ENCODE measurements at places on chromosomes 2 and 18. TPM values are rescaled to one million over a fixed set of nuclear protein-coding genes. Genes with fewer than 3 reads are reported as not detected.

DNA sequence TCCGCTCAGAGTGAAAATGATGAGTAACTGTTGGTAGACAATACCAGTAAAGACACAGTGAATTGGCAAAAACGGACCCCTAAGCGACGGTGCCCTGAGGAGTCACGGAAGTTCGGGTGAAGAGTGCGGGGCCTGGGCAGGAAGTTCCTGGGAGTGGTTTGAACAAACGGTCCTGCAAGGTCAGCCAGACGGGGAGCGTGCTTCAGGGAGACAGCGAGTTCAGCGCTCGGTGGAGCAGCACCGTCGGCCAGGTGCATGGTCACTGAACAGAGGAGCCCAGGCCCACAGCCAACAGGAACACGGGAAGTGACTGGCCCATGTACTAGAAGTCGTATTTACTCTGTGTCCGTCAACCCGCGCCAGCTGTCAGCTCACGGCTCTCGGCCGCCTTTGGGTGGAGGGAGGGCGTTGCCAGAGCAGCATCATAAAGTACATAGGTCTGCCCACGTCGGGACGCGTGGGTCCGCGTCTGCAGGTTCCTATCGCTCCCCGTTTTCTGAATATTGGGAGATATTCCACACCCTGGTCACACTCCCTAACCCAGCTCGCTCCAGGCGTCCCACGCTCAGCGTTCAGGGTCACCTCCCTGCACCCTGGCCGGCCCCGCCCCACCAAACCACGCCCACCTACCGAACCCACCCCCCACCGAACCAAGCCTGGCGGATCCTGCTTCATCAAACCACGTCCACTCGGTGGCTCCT, 75.6 kb upstream of the UXS1 start:
- DNase-seq: peak; percentile 60
- H3K27ac ChIP-seq: no peak overlapping the region
- peaks cover 39% of the 10 kb centered on the region for H3K4me1 ChIP-seq

- no peak overlapping the region for H3K27ac ChIP-seq
- H3K4me3 ChIP-seq: no peak overlapping the region
- no peak for DNase-seq
- H3K27me3 ChIP-seq: peaks cover 10% of the 10 kb centered on the region
These were observed 126.3 kb downstream of the ALPK2 start for GRCh38 chr18:58502628-58503027.

DNA sequence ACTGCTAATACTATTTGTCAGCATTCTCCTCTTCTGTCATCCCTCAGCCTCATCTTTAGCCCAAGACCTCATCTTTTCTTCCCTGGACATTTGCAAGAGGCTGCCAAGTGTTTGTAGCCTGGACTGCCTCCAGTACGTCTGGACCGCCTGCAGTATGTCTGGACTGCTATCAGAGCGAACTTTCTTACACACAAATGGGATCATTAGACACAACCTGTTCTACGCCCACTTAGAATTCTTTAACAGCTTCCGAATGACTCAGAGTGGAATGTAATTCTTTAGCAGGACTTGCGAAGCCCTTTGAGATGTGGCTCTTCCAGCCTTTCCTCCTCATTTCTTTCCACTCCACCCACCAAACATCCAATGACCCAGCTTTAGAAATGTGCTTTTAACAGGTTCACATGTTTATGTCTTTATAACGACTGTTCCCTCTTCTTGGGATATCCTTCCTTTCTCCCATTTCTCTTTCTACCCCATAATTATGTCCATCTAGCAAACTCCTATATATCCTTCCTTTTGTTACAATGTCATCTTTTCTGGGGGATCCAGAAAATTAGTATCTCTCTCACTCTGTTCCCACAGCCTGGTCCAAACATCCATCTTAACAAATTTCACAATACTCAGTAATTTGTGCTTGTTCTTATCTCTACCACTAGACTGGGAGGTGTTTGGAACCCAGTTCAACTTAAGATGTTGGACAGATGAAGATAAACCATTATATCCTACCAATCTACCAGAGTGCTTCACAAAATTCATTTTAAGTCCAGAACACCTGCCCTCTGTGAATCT, 171.3 kb upstream of the PGAP1 start:
- H3K36me3 ChIP-seq: peaks cover 48% of the 10 kb centered on the region
- no peak overlapping the region for H3K27ac ChIP-seq
- H3K4me1 ChIP-seq: peaks cover 6% of the 10 kb centered on the region
- no peaks in the 10 kb centered on the region for H3K27me3 ChIP-seq
- H3K4me3 ChIP-seq: no peak overlapping the region

GRCh38 chr18:56107821-56108477, 520.0 kb upstream of the TCF4 start:
- DNase-seq: no peak
- no peaks in the 10 kb centered on the region for H3K27me3 ChIP-seq
- no peak overlapping the region for H3K4me3 ChIP-seq

DNA sequence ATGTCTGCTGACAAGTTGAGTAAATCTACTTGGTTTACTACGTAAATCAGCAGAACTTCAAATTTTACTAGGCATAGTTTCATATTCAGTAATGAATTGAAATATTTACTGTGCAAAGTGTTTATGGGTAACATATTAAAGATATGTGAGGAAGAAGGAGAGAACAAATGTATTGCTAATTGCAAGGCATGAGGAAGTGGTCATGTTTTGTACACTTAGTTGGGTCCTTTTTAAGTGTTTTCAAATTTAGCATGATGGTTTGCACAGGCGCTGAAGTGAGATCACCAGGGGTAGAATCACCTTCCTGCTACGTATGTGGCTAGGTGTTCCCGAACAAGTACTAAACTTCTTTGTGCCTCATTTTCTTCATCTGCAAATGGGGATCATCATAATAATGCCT, 1534.4 kb downstream of the LRP1B start:
- H3K36me3 ChIP-seq: no peaks in the 10 kb centered on the region
- H3K4me3 ChIP-seq: no peak overlapping the region
- no peak for DNase-seq
- H3K27me3 ChIP-seq: no peaks in the 10 kb centered on the region
- H3K27ac ChIP-seq: no peak overlapping the region
- no peaks in the 10 kb centered on the region for H3K4me1 ChIP-seq

POLE4 gene
- 45.7 TPM for total RNA-seq

CFAP65 gene
- total RNA-seq: not detected

DNA sequence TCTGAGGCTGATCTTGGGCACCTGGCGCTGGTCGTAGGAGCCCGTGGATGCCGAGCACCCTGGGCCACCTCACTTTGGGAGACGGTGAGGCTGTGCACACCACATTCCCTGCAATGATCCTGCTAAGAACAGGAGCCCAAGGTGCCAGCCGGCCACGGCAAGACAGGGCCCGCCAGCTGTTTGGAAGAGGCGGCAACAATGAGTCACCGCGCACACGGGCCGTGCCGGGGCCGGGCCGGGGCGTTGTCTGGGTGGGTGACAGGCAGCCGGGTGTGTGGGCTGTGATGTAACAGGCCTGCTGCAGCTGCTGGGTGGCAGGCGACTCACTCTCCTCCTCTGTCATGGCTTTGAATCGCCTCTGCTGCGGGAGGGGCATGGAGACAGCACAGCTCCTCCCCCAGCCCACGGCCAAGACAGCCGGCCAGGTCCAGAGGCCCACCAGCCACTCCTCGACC, 49.7 kb upstream of the ODC1 start:
- peaks cover 14% of the 10 kb centered on the region for H3K4me1 ChIP-seq
- H3K27ac ChIP-seq: no peak overlapping the region
- H3K36me3 ChIP-seq: no peaks in the 10 kb centered on the region
- DNase-seq: peak; percentile 45
- H3K27me3 ChIP-seq: peaks cover 25% of the 10 kb centered on the region
- H3K4me3 ChIP-seq: no peak overlapping the region

- H3K27me3 ChIP-seq: peaks cover 37% of the 10 kb centered on the region
- no peak for DNase-seq
- no peak overlapping the region for H3K27ac ChIP-seq
- H3K36me3 ChIP-seq: no peaks in the 10 kb centered on the region
- no peak overlapping the region for H3K4me3 ChIP-seq
- H3K4me1 ChIP-seq: peaks cover 20% of the 10 kb centered on the region
These were observed 49.8 kb upstream of the ZBTB7C start for GRCh38 chr18:48459016-48459415.

DNA sequence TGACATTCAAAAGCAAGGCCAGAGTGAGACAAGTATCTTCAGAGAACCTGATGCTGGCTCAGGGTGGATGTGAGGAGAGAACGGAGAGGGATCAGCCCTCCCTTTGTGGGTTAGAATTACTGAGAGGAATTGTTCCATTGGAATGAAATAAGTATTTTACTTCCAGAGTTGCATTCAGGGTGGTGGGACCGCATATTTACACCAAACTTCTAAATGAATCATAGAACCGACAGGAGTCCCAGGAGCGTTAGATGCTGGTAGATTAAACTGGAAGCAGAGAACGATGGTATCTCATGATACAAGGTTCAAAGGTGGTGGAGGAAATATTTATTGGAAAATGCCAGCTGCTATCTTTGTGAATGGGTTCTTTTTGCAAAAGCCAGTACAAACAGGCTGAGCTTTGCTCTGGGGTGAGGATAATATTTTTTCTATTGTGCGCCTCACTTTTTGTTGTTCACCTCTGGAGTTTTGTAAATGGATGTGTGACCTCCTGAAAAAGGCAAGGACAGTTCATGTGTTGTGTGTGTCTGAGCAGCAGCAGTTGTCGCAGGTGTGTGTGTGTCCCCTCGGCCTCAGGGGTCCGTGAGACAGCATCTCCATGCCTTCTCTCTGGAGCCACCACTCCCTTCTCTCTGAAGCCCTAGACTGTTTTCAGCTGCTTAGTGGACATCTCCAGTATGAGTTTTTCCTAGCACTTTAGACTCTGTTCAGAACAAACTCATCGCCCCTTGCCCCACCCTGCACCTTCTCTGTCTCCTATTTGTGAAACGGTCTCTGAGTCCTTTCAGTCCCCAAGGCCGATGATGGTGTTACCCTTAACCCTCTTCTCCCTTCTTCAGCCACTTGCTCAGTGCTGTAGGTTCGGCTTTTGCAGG, 17.8 kb downstream of the MTCL1 start:
- no peak overlapping the region for H3K27ac ChIP-seq
- peaks cover 8% of the 10 kb centered on the region for H3K27me3 ChIP-seq
- peaks cover 1% of the 10 kb centered on the region for H3K4me1 ChIP-seq
- H3K36me3 ChIP-seq: no peaks in the 10 kb centered on the region
- no peak for DNase-seq

- no peaks in the 10 kb centered on the region for H3K27me3 ChIP-seq
- no peaks in the 10 kb centered on the region for H3K36me3 ChIP-seq
- no peak overlapping the region for H3K4me3 ChIP-seq
- no peak overlapping the region for H3K27ac ChIP-seq
- H3K4me1 ChIP-seq: no peaks in the 10 kb centered on the region
These were observed 1403.3 kb upstream of the DDX18 start for GRCh38 chr2:116411211-116411610.

GRCh38 chr2:70961648-70961994, 16.8 kb upstream of the ANKRD53 start:
- H3K27ac ChIP-seq: no peak overlapping the region
- no peaks in the 10 kb centered on the region for H3K36me3 ChIP-seq
- DNase-seq: no peak
- peaks cover 25% of the 10 kb centered on the region for H3K4me1 ChIP-seq
- H3K4me3 ChIP-seq: no peak overlapping the region
- peaks cover 17% of the 10 kb centered on the region for H3K27me3 ChIP-seq

- H3K27ac ChIP-seq: no peak overlapping the region
- H3K4me1 ChIP-seq: peaks cover 25% of the 10 kb centered on the region
- no peaks in the 10 kb centered on the region for H3K36me3 ChIP-seq
- no peak for DNase-seq
- H3K27me3 ChIP-seq: peaks cover 2% of the 10 kb centered on the region
These were observed 132.8 kb upstream of the TTC39C start for GRCh38 chr18:23881778-23882177.

DNA sequence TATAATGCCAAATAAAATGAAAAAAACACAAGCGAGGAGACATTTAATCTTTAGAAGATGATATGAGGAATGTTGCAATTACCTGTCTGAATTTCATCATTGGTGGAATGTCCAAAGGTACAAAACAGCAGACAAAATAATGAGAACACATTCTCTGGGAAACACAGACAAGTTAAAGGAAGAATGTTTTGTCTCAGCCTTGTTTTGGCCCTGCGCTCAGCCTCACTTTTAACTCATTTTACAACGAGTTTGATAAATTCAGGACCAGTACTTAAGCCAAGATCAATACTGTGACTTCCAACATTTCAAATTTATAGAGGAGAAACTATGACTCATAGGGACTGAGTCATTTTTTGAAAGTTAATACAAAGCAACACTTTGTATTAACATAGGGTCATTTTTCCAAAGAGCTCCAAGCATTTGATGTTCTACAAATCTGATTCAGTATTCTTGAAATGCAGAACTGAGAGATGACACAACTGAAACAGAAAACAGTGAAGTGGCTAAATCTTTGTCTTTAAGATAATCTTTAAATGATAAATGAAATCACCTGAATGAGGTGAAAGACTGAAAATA, 833.2 kb upstream of the CHAC2 start:
- no peak overlapping the region for H3K4me3 ChIP-seq
- H3K27ac ChIP-seq: no peak overlapping the region
- H3K36me3 ChIP-seq: no peaks in the 10 kb centered on the region
- DNase-seq: no peak
- H3K27me3 ChIP-seq: no peaks in the 10 kb centered on the region
- H3K4me1 ChIP-seq: peaks cover 3% of the 10 kb centered on the region

PRADC1 gene
- total RNA-seq: 19.0 TPM

ACAA2 gene
- 120 TPM for total RNA-seq

FHOD3 gene
- not detected for total RNA-seq

All from activated CD8-positive, alpha-beta T cell treated with anti-CD3 and anti-CD28 coated beads, Interleukin-2, amount 10 ng/mL, durations not matched to agents 7 days and 5 days (primary cell).